ENCODE measurements at places on chromosomes 4 and X. TPM values are rescaled to one million over a fixed set of nuclear protein-coding genes. Genes with fewer than 3 reads are reported as not detected.

CCNI gene
- 147 TPM for total RNA-seq

NAT8L gene
- total RNA-seq, result 7.1 TPM

HPSE gene
- 4.8 TPM for total RNA-seq

TCEANC gene
- 3.5 TPM for total RNA-seq

CXorf65 gene
- total RNA-seq, result not detected

TRIM75 gene
- total RNA-seq, result not detected

IL1RAPL2 gene
- total RNA-seq, result 0.07 TPM

TSPAN7 gene
- 77.5 TPM for total RNA-seq
